ENCODE measurements at places on chromosomes 1 and 21.

- no peak for DNase-seq
Measured at GRCh38 chr1:208289716-208290115, 45.5 kb upstream of the PLXNA2 start.

- DNase-seq: no peak
Measured at GRCh38 chr1:181425566-181425965, 57.8 kb upstream of the CACNA1E start.

DNA sequence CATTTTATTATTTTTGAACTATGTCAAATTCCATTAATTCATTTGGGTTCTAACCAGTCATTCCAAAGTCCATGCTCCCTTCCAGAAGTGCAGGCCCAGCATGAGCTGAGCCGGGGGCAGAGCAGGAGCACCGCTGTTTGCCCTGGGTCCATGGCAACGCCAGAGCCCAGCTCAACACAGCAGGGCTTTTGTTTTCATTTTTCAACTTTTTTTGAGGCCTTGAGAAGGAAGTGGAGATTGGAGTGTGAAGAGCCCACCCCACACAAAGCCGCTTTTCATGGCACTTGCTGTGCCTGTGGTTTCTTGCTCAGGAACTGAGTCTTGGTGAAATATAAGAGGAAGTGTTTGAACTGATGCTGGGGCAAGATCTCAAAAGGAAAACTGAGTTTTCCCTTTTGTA, 13.2 kb upstream of the PRMT2 start:
- DNase-seq: peak; percentile 15

DNA sequence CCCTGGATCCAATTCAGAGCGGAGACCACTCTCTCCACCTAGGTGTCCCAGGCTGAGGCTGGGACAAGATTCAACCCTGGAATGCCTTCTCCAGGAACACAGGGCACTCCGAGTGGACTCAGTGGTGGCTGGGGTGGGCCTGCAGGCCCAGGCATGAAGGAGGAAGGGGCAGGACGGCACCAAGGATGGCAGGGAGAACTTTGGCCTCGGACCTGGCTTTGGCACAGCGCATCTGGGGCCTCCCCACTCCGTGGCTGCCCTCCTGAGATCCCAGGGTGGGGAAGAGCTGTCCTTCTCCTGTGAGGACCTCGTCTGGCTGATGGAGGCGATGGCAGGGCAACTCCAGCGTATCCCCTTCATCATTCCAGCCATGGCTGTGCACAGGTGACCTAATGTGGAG, 35.6 kb downstream of the DHCR24 start:
- no peak for DNase-seq

DNA sequence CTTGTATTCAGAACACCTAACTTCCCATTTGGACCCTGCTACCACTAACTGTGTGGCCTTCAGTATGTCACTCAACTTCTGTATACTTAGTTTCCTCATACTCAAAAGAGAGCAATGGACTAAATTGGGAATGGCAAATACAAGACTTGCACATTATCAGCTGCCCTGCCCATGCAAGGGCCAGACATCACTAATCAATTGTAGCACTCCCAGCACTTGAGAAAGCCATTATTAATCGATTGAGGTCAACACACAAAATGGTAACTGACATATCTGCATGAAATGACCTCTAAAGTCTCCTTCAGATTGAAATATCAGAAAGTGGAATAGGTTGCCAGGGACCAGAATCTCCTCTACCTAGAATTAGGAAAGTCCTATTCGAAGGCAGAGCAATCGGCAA, 59.2 kb downstream of the MT1HL1 start:
- DNase-seq: no peak

GRCh38 chr21:33522953-33523349, 19.0 kb downstream of the GART start:
- DNase-seq: no peak

- DNase-seq: no peak
Measured at GRCh38 chr1:232273011-232273410, 356.9 kb downstream of the SIPA1L2 start.

DNA sequence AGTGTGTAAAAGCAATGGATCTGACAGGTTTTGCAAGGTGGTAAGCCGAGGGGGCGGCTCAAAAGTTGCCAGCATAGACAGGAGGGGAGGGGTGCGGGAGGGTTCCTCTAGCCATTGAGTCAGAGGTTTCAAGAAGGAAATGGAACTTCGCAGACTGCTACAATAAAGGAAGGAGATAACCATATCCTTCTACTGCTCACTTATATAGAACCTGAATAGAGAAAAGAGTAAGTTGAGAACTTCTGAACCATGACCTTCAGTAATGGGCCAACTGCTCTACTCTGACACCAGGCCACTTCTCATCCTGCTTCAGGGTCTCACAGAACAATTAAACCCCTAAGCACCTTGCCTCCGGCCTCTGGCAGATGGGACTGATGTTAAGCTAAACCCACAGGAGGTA, 26.3 kb upstream of the BCAR3 start:
- DNase-seq: no peak

- DNase-seq: no peak
Measured at GRCh38 chr1:245704765-245705164, 550.0 kb downstream of the KIF26B start.

GRCh38 chr1:33321178-33321577, 280 bp upstream of the A3GALT2 start:
- no peak for DNase-seq

GRCh38 chr1:148334339-148335130, 148.6 kb downstream of the PPIAL4G start:
- peak; percentile 43 for DNase-seq

GRCh38 chr1:147600119-147601111, 59.1 kb downstream of the BCL9 start:
- peak; percentile 10 for DNase-seq

DNA sequence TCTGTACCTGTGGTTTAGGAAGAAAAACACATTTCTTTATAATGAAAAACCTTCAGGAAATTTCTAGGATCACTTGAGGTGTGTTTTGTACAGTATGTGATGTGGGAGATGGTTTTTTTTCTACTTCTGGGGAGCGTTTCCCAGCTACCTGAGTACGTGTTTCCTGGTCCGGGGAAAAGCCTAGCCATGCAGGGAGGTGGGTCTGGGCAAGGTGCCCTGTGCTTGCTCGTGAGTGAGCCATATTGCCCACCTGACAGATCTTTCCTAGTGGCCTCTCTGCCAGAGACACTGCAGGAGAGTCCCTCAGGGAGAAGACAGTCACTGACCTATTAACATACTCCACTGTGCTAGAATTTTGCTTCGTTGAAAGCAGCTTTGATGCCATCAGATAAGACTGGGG, 41.3 kb downstream of the TRPM2 start:
- no peak for DNase-seq

- no peak for DNase-seq
Measured at GRCh38 chr1:25556791-25557476, 13.5 kb downstream of the LDLRAP1 start.

DNA sequence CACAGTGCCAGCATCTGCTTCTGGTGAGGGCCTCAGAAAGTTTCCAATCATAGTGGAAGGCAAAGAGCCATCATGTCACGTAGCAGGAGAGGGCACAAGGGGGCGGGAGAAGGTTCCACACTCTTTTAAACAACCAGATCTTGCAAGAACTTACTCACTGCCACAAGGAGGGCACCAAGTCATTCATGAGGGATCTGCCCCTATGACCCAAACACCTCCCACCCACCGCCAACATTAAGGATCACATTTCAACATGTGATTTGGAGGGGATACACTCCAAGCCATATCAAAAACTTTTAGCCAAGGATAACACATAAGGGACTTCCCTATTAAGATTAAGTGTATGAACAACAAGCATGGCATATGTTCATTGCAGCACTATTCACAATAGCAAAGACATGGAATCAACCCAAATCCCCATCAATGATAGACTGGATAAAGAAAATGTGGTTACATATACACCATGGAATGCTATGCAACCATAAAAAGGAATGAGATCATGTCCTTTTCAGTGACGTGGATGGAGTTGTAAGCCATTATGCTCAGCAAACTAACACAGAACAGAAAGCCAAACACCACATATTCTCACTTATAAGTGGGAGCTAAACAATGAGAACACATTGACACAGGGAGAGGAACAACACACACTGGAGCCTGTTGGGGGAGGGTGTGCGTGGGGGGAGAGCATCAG, 19.9 kb upstream of the SLC35F3 start:
- no peak for DNase-seq

DNA sequence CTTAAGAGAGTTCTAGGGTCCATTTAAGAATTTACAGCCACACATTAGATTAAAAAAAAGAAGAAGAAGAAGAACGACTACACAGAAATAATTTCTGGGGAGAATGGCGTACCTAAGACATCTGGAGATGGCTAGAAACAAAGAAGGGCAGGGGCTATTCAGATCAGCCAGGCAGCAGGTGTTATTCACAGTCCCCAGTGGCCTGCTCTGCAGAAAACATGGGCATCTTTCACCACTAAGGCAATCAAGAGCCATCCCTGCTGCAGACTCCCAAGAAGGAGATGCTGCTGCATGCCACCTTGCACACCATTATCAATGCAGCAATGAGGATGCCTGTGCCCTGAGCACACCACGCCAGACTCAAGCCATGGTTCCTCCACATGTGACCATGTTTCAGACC, 7.9 kb upstream of the FCRL2 start:
- no peak for DNase-seq

DNA sequence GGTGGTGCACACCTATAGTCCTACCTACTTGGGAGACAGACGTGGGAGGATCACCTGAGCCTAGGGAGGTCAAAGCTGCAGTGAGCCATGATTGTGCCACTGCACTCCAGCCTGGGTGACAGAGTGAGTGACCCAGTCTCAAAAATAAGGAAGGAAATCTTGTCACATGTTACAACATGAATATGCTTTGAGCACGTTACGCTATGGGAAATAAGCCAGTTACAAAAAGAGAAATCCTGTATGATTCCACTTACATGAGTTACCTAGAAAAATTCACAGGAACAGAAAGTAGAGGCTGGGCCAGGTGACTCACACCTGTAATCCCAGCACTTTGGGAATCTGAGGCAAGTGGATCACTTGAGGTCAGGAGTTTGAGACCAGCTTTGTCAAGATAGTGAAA, 6.7 kb upstream of the PADI6 start:
- no peak for DNase-seq

GRCh38 chr1:38113159-38113666, 66.6 kb upstream of the POU3F1 start:
- no peak for DNase-seq

DNA sequence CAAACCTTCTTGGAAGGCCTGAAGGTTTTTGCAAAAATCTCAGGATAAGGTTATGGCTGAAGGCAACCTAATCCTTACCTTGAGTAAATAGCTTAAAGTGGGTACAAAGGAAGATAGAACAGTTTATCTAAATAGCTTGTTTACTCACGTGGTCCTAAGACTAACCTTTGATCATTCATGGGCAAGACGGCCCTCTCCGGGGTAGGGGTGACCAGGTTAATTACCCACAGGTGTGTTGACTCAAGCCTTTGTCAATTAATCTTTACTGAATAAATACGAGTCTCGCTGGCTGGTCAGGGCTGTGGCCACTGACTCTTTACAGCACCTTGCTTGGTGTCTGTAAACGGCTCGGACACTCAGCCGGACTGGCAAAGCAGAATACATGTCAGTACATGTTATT, 10.8 kb downstream of the AADACL4 start:
- DNase-seq: no peak

DNA sequence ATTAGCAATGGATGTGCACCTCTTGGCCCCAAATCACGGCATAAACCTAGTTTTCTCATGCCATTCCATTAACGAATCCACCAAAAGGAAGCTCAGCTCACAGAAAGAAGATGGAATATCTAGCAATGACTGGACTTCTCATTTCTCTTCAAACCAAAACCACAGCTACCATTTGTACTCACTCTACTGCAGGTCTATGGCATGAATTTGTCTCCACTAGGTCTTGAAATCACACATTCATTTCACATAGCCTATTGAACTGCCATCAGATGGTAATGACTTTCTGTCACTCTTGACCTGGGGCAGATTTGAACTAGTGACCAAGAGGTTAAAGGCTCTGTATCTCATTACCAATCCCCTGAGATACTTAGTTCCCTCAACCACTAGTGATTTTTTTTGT, 382.7 kb downstream of the DPYD start:
- no peak for DNase-seq

DNA sequence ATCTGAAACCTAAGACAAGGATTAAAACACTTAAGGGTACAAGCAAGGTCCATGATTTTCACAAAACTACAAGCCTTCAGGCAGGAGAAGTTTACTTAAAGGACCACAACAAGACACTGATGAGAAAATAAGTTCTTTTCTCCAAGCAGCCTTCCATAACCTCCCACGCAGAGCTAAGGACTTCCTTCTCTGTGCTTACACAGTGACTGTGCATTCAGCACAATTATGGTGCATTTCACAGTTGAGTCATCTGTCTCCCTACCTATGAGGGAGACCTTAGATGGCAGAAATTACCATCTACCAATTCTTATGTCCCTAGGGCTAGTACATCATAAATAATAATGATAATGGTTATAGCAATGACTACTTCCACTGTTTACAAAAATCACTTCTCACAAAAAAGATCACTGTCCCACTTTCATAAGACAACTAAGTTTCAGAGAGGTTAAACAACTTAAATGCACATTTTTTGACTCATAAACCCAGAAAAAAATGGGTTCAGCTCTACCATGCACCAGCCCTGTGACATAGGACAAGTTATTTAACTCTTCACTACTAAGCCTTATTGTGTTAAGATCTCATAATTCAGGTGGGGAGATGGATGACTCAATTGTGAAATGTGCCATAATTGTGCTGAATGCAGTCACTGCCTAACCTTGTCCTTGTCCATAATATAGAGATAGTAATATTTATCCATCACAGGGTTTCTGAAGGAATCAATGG, 45.3 kb downstream of the TARBP1 start:
- no peak for DNase-seq

- DNase-seq: no peak
Measured at GRCh38 chr1:64769482-64769881, 24.6 kb downstream of the RAVER2 start.

GRCh38 chr1:223652436-223652941, 13.0 kb downstream of the CAPN8 start:
- DNase-seq: no peak

GRCh38 chr1:54002544-54003248, 15.3 kb downstream of the LDLRAD1 start:
- no peak for DNase-seq

DNA sequence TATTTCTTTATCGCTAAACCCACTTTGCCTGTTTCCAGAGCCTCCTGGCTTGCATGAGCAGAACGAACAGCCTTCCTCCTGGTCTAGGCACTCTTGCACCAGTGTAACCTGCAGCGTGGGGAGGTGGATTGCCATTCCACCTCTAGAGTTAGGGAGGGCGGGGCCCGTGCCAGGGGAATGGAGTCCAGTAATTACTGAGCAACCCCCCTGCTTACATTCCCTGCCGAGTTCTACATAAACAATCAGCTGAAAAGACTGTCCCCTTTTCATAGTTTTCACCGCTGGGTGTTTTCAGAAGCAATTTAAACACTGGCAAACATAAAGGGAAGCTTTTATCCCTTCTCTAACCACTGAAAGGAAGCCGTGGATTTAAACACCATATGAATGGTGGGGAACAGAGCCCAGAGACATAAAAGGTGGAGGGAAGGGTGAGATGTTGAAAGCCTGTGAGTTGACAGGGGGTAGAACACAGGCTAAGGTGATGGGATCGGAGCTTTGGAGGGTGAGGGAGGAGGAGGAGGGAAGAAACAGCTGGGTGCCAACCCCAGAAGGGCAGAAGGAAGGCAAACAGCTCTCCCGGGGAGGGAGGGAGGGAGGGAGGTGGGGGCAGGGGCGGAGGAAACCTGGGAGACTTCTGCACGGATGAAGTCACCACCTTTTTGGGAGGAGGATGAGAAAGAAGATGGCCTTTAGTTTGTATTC, 68.0 kb upstream of the WDR26 start:
- no peak for DNase-seq

All from stimulated activated CD8-positive, alpha-beta memory T cell treated with anti-CD3 and anti-CD28 coated beads, Interleukin-7, amount 100 ng/mL, for 4 hours (primary cell).